ENCODE measurements at places on chromosomes 1 and 21. TPM values are rescaled to one million over a fixed set of nuclear protein-coding genes. Genes with fewer than 3 reads are reported as not detected.

Gene SMAP2
- total RNA-seq, result 17.1 TPM

Gene TNFRSF9
- not detected for total RNA-seq

Gene KIF1B
- 62.1 TPM for total RNA-seq

Gene LYST
- 10.0 TPM for total RNA-seq

Gene CFHR5
- not detected for total RNA-seq

Gene KRTAP10-3
- total RNA-seq, result not detected

Gene RNF2
- total RNA-seq, result 16.6 TPM

Gene PRRX1
- 60.8 TPM for total RNA-seq

Gene MIS18A
- total RNA-seq, result 4.1 TPM

DNA sequence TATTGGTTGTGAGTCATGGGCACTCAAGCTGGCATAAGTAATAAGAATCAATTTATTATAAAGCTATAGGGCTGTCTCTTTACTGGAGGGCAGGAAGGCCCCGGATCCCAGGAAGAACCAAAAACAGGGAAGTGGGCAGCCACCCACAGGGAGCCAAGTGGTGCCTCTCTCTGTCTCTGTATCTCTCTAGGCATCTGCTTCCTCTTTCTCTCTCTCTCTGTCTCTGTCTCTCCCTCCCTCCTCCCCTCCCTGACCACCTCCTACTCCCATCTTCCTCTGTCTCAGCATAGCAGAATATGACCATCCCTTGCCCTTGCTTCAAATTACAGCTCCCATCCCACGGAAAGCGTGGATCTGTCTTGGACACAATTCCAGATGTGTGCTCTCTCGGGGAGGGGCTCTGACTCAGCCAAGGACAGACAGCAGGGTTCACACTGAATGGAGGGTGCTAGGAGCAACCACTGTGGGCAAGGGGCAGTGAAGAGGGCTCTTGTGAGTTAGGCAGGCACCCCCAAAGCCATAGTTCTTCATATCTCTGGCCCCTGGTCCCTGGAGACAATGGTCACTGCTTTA, 80.4 kb upstream of the LPGAT1 start:
- no peak for DNase-seq

- no peak for DNase-seq
Measured at GRCh38 chr1:6530504-6531160, 23.7 kb downstream of the NOL9 start.

- DNase-seq, result no peak
Measured at GRCh38 chr1:27143401-27143800, 11.5 kb downstream of the SLC9A1 start.

DNA sequence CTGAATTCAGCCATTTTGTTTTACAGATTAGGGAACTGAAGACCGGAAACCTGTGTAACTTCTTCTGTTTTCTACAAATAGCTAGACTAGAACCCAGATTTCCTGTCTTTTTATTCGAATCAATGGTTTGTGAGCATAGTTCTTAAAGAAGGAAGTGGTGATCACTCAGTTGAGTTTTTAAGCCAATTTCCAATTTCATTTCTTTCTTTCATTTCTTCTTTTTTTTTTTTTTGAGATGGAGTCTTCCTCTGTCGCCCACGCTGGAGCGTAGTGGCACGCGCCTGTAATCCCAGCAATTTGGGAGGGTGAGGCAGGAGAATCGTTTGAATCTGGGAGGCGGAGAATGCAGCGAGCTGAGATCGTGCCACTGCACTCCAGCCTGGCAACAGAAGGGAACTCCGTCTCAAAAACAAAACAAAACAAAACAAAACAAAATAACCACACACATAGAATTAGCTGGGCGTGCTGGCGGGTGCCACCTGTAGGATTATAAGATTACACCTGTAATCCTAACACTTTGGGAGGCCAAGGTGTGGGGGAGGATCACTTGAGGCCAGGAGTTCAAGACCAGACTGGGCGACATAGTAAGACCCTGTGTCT, 3.0 kb upstream of the MDM4 start:
- peak; percentile 62 for DNase-seq

DNA sequence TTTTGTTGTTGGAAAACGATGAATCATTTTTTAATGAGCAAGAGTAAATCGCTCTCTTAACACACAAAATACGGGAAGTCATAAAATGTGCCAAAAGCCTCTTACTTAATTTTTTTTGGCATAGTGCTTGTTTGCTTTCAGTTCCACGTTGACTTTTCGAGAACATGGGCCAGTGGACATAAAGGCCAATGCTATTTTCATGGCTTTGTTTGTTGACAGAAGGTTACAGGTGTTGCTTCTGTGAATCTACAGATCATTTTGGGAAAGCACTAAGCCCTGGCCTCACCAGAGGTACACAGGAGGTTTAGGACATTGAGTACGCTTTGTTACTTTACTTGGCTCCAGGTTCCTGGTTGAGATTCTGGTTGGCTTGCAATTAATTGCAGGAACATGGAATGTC, 199.4 kb upstream of the HMCN1 start:
- DNase-seq, result no peak

DNA sequence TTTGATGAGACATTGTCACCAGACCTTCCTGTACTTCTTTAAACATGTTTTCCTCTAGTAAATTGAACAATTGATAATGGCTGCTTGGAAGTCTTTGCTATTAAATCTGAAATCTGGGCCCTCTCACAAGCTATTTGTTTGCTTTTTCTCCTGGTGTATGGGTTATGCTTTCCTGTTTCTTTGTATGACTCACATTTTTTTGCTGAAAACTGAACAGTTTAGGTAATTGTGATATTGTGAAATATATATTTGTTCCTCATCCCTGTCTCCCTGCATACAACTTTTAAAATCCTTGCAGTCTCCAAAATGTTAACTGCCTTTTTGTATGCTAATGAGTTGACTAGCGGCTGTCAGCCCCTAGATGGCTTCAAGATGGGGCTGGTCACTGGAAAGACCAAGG, 61.6 kb downstream of the MAP3K21 start:
- no peak for DNase-seq

DNA sequence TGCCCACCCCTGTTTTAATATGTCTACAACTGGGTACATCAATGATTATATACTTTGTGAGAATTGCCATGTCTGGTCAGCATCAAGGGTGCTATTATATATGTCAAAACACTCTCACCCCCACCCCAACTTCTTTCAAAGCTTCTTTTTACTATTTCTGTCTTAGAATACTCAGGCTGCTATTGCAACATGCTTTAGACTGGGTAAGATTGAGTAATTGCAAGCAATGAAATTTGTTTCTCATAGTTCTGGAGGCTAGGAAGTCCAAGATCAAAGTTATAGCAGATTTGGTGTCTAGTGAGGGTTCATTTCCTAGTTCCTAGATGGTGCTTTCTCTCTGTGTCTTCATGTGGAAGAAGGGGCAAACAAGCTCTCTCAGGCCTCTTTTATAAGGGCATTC, 100.5 kb upstream of the KCNK1 start:
- DNase-seq, result no peak

- peak; percentile 86 for DNase-seq
Measured at GRCh38 chr1:44217809-44218410, 4.6 kb downstream of the DMAP1 start.

DNA sequence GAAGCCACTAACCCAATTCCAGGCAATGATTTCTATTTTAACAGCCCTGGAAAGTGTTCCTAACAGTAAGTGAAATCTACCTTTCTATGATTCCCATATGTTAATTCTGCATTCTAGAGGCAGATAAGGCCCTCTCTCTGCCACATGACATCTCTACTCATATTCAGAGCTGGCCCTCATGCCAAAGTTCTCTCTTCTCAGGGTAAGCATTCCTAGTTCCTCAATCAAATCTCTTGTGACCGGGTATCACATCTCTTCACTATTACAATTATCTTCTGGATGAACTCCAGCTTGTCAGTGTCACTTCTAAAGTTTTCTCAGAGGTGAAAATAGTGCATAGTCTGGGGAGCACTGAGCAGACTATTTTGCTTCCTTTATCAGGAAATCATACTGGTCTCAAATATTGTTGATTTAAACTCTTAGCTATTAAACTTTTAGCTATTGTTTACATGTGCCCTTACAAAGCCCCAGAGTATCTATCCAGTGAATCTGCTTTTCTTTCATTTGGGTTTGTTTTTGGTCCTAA, 66.4 kb upstream of the TNFSF18 start:
- DNase-seq, result no peak

GRCh38 chr1:109910123-109910962, at the start of gene CSF1:
Gene CSF1, plus strand, starts transcription at chr1:109910849. Its CDS starts 175 bp downstream, at chr1:109911024.
- peak; percentile 93 for DNase-seq

DNA sequence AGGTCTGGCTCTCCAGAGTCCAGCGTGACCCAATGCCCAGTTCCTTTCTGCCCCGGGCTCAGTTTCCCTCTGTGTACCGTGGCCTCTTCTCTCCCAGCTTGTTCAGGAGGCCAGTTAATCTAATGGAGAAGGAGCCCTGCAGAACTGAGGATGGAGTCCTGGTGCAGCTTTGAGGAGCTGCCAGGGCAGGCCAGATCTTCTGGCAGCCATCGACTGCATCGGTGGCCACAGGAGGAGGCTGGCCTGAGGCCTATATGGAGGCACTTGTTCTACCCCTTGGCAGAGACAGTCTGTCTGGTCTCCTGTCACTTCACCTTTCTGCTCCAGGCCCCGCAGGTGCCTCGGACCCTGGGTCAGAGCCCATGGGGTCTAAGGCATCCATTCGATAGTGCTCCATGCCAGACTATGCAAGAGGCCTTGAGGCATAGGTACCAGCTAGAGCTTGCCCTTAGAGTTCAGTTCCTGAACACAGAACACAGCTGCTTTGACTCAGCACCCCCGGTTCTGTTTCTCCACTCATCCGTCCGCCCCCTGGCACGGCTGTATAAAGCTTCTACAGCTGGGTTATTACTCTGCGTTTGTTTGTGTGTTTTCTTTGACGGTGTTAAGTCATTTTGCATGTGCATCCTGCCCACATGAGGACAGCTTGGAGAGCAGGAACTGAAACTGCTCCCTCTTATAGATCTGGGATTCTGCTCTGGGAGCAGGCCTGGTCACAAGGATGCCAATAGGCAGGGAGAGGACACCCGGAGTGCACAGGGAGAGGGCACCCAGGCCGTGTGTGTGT, 18.5 kb upstream of the LRRN2 start:
- DNase-seq, result no peak

DNA sequence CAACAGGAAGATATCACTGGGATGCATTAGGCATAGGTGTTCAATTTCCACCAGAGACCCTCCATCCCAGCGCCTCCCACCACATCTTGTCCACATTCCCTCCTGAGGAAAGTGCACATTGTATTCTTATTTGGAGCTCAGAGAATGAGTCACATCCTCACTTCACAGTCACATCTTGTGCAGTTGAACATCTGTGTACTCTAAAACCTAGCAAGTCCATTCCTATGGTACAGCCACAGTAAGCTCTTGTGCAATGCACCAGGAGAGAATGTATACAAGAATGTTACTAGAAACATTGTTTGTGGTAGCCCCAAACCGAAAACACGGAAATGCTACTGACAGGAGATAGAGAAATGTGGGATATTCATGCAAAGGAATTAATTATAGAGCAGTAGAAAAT, 1.6 kb upstream of the KDF1 start:
- no peak for DNase-seq

DNA sequence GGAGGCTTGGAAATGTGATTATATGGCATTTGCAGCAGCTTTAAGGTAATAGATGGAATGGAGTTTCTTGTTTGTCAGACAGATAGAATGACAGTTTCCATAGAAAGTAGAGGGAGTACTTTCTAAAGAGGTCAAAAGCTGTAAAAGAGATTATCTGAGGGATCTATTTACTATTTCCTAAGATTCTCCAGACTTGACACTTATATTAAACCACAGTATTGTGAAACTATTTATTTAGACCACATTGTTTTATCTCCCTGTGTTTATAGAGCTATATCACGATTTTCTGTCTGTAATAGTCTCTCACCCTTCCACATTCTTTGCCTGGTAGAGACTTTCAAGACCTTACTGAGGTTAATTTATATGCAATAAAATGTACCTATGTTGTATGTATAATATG, 66.7 kb downstream of the MAN1A2 start:
- DNase-seq, result no peak

- no peak for DNase-seq
Measured at GRCh38 chr1:30743584-30744059, 14.0 kb downstream of the LAPTM5 start.

DNA sequence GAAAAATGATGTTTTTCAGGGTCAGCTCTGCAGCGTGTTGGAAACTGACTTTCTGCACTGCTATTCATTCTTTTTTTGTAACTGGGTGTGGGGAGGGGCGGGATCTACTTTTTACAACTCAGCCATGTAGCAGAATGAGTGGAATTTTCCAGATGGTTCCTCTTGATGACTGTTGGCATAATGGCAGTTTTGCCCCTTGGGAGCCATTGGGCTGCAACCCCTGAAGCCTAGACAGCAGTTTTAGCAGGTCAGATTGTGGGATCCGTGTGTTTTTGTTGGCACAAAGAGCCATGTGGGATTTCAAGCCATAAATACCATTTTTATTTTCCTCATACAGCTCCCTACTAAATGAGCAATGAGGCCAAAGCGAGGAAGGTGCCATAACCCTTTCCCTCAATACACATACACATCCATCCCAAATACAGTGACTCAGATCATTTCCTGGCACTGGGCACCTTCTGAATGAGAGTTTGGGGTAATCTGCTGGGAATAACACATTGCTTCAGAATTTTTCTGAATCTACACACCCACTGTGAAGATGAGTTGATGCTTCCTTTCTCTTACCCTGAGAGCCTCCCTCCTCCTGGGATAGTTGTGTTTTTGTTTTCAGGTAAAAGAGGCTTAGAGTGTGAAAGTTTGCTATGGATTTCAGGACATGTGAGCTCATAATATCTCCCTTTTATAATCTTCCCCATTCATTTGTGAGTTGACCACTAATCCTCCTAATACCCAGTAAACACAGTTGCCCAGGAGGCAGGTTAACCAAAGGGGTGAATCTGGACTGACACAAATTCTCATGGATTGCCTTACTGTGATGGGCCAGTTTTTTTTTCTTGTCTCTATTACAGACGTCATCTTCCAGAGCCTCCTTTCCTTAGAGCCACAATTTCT, 13.1 kb downstream of the S100A10 start:
- DNase-seq, result peak; percentile 84

GRCh38 chr1:228792601-228793000, 57.3 kb downstream of the RHOU start:
- DNase-seq, result no peak

DNA sequence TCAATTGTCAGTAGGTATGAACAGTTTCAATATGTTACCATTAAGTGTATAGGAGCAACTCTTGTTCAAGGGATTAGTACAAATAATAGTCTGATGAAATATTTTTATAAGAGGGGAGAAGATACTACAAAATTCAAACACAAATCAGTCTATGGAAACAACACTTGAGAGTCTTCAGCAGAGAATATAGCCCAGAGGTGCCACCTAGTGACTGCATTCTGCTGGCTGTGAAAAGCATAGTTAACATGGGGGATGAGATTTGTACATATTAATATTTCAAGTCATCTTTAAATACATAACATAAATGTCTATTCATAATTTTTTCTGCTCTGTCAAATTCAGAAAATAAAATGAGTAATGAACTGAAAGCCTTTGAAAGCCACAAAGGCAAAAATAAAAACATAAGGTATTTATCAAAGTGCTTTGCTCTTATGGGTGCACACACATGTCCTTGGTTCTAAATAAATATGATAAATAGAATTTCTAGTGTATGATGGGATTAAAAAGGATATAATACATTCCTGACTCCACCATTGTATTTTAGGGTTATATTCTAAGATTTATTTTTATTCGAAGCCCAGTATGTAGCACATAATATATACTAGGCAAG, 440.9 kb upstream of the ZRANB2 start:
- DNase-seq, result peak; percentile 27

Measured in right cardiac atrium (tissue), 5 donors.